ENCODE measurements at places on chromosomes 3 and 15.

DNA sequence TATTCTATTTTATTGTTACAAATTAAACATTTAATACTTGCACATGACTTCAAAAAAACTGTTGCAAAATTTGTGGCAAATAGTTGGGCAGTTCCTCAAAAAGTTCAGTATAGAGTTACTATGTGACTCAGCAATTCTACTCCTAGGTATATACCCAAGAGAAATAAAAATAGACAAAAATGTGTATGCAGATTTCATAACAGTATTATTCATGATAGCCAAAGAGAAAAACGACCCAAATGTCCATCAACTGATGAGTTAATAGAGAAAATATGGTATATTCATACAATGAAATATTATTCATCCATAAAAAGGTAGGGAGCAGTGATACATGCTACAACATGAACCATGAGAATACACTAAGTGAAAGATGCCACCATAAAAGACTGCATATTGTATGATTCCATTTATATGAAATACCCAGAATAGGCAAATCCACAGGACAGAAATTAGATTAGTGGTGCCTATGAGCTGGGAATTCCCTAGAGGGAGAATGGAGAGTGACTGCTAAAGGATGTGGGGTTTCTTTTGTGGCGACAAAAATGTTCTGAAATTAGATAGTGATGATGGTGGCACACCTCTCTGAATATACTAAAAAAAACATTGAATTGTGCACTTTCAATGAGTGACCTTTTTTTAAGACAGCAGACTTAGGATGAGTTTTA lies 31.6 kb upstream of the CLASP2 start:
- no peak for DNase-seq

GRCh38 chr3:164186095-164186494 lies 892.2 kb downstream of the SI start:
- no peak for DNase-seq

- DNase-seq, result no peak
Observed at GRCh38 chr3:35744419-35744818, 105.1 kb downstream of the ARPP21 start.

- DNase-seq, result no peak
Observed at GRCh38 chr3:13533885-13534301, 15.0 kb upstream of the FBLN2 start.

- no peak for DNase-seq
Observed at GRCh38 chr3:185555101-185555501, 2.7 kb upstream of the LIPH start.

DNA sequence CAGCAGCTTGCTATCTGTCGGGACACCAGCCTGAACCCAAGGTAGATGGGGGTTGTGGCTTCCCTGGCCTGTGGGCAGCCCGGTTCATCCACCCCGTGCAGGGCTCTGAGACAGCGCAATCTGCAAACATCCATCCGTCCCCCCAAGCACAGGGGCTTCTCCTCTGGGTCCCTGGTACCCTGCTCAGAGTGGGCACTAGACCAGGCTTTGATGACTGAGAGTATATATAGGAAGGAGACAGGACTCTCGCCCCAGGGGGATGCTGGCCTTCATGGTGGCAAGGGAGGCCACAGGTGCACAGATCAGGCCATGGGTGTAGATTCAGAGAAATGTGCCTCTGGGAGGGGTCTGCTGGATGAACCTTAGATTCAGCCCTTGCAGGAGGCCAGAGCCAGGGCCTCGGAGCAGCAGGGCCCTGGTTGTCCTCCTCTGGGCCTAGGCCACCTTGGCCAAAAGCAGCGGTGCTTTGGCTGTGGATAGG lies 40.3 kb downstream of the CFAP100 start:
- DNase-seq, result no peak

DNA sequence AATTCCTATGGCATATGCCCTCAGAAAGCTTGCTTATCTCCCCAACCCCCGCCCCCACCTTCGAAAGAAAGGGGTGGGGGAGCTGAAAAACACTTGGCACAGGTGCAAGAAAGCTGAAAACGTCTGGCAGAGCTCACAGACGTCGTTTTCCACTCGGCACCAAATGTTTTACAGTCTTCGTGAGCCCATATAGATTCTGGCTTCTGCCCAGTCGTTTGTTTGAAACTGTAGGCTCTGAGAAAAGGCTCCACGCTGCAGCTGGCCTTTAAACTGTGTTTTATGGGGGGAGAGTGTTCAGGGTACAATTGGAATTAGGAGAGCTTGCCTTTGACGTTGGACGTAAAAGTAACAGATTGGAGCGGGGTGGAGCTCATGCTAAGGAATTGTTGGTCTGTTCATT lies 130.3 kb downstream of the MDFIC2 start:
- DNase-seq, result no peak

- DNase-seq, result peak; percentile 29
Observed at GRCh38 chr15:32908135-32908801, 190.5 kb downstream of the GREM1 start.

DNA sequence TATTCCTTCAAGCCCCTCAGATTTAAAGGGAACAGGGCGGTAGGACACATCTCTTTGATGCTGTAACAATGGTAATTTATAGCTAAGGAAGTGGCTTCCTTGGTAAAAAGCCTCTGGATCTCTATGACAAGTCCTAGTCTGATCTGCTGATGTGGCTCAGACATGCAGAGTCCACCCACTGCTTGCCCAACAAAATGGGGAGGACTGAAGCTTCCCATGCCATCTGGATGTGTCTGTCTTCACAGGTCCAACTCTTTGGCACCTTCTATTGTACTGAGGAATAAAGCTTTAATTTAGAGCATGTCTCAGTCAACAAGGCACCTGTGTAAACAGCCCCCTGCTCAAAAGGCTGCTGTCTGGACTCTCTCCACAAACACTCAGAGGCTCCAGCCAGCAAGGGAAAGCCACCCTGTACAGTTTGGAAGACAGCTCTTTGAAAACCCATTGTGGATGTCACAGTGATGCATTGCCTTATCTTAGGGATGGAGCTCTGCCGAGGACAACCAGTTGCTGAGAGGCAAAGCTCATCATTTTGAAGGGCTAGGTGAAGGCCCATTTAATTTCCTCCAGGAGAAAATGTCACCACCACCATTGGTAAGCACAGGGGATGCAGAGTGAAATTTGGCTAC lies 348.6 kb upstream of the GRM7 start:
- no peak for DNase-seq

DNA sequence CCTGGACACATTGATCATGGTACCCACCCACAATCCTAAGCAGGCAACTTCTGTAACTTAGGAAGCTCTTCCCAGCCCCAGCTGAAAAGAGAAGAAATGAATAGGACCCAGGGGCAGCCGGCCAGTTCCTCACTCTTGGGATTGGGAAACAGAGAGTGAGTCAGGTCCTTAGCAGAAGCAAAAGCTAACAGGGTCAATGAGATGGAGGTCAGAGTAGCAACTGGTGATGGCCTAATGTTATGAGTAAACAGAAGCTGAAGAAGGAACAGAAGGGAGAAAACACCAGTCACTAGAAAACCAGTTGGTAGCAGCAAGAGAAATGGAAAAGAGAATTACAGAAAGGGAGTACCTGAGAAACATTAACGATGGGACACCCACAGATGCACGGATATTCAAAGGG lies 20.0 kb downstream of the RIOX2 start:
- DNase-seq, result no peak

- DNase-seq, result no peak
Observed at GRCh38 chr3:100527347-100527735, 34.9 kb downstream of the TMEM45A start.

GRCh38 chr15:60507596-60508424 lies 28.9 kb upstream of the ICE2 start:
- peak; percentile 43 for DNase-seq

DNA sequence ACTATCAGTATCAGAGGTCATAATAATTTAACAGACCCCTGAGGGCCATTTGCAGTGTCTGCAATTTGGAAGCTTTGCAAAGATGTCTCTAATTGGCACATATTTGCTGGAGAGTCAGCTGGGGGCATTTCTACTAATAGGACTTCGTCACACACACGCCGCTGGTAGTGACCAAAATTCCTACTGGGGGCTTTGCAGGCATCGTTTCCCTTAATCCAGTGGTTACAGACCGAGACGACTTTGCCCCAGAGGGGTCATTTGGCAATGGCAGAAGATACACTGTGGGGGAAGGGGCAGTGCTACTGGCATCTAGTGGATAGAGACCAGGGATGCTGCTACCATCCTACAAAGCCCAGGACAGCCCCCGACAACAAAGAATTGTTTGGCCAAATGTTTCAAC lies 151.0 kb upstream of the LRTM1 start:
- no peak for DNase-seq

- DNase-seq, result no peak
Observed at GRCh38 chr3:178443634-178444033, 92.6 kb upstream of the KCNMB2 start.

- DNase-seq, result no peak
Observed at GRCh38 chr3:134355416-134355815, 18.8 kb downstream of the AMOTL2 start.

- DNase-seq, result no peak
Observed at GRCh38 chr3:104359546-104359945, 1007.2 kb upstream of the ALCAM start.

DNA sequence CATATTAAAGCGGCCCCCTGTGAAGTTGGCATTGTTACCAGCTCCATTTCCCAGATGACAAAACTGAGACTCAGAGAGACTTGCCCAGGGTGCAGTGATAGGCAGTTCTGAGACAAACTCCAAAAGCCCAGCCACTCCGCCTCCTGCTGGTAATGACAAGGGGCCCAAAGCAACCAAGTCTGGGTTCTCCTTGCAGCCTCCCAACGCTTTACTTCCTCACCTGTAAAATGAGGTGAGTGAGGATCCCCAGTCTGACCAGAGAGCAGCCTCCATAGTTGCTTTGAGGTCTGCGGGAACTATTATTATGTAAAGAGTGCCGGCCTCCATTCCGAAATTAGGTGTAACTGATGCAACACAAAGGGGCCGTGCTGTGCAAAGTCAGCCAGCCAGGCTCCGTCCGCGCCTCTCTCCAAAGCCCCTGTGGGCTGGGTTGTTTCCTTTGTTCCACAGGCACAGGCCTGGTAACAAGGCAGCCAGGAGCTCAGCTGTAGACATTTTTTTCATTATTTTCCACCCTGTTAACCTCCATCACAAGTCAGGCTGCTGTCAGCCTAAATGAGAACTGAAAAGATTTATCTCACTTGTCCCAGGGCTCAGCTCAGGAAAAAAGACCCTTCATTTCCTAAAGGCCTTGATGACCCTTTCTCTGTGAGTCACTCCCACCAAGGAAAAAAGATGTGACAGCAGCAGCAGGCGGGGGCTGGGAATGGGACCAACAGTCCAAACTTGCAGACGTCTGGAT lies 139.1 kb upstream of the RAD18 start:
- no peak for DNase-seq

DNA sequence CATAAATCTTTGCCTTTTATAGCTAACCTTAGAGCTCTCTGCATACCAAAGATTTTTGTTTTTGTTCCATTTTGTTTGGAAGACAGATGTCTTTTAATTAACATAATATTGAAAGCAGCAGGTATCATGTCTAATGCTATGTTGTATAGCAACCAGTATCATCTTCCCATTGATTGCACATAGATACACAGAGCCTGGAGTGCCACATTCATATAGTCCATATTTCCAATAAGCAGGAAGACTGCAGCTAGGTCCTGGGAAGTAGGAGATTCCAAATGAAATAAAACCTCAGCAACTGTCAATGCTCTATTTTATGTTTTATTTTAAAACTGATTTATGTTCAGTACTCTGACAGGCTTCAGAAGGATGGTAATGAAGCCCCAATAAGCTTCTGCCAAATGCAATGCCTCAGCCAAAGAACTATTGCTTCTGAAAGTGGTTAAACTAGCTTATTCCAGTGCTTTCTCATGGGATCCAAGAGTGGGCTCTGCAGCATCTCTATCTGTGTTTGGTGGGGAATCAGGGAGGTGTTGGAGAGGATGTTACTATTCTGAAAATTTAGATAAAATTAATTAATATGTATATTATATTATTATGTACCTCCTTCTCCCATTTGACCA lies 6.5 kb upstream of the KCNMB2 start:
- DNase-seq, result no peak

- DNase-seq, result no peak
Observed at GRCh38 chr15:60325905-60326304, 71.9 kb downstream of the ANXA2 start.

DNA sequence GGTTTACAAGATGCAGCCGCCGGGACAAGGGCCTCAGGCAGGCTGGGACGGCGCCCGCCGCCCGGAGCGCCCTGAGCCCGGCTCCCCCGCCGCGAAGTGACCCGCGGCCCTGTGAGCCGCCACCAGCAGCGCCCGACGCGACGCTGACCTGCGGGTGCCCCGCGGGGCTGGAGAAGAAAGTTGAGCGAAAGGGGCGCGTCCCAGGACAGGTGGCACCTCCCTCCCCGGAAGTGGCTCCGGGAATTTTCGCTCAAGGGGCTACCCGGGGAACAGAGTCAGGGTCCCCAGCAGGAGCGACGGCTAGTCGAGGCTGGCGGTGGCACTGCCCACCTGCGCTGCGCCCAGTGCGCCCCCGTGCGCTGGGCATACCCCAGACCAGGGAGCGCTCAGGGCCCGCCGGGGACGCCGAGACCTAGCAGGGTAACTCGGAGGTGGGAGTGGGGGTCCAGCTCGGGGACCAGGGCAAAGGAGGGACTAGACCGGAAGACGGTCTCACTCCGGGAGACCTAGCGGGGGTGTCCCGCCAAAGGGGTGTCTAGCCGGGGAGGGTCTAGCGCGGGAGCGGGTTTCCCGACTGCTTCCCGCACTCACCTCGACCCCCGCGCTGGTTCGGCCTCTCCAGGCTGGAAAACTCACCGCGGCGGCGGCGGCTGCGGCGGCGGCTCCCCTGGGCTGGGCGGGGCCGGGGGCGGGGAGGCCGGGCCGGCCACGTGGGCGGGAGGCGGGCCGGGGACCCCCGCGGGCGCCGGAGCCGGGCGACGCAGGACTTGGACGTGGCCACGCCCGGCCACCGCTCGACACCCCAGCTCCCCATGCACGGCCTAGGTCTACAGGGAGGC lies 18.4 kb downstream of the SPATA12 start:
- peak; percentile 41 for DNase-seq

DNA sequence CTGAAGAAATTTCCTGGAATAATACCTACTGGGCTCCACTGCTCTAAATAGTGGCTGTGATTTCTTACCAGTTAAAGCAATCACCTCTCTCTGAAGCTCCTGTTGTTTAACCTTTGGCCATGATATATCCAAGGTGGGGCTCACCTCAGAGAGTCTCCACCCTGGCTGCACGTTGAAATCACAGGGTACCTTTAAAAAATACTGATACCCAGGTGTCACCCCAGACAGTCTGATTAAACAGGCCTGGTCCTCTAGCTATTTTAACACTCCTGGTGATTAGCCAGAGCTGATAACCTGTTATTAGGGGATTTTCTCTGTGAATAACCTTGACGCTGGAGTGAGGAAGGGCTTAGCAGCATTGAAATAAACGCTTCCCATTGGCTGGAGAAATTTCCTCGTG lies 22.3 kb upstream of the ZBTB38 start:
- no peak for DNase-seq

GRCh38 chr15:59306520-59307164 lies 66.0 kb downstream of the MYO1E start:
- no peak for DNase-seq
